ENCODE measurements at places on chromosomes 6 and 20.
A peak's percentile ranks its signal among the peaks of the same experiment; 100 is the strongest.

- no peak for DNase-seq
These were observed 109.9 kb downstream of the CD2AP start for GRCh38 chr6:47587493-47587892.

DNA sequence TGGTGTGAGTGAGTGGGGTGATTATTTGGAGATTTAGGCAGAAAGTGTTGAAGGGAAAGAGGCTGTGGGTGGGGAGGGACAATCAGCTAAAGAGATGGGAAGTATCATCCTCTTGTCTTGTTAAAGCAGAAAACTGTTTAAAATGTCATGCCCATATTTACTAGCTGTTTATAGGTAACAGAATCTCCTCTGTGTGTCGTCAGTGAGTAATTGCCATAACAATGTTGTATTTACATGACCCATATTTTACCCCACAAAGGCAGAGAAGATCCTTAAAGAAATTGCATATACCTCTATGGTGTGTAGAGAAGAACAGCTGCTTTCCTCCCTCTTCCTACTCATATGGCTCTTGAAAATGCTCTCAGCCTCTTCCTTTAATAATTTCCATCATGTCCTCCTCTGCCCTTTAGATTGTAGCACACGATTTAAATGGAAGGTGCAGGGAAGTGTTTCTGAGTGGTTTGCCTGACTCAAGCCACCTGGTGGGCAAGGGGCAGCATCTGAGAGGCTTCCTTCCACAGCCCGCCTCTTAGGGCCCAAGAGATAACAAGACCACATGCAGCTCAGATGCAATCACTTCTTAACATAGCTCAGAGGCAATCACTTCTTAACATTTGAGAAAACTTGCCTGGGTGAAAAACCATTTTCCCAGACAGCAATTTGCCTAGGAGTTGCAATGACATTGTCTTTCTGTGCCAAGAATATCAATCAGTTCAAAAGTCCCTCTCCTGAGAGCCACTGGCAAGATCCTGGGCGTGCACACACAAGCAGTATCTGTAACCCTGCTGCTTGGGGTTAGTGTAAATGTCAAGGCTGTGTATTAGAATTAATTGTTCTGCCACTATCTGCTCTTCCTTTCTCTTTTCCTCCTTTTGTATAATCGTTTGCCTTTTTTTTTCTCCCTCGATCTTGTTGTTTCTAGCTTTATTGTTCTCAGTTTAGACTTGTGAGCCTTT is 44.1 kb upstream of the EDN1 start:
- no peak for DNase-seq

GRCh38 chr20:884983-885952 is 30.9 kb downstream of the ANGPT4 start:
- DNase-seq = no peak

GRCh38 chr20:43539975-43540672 is 18.7 kb upstream of the SGK2 start:
- no peak for DNase-seq

- DNase-seq = no peak
These were observed 6.0 kb upstream of the AGPAT4 start for GRCh38 chr6:161279677-161280415.

DNA sequence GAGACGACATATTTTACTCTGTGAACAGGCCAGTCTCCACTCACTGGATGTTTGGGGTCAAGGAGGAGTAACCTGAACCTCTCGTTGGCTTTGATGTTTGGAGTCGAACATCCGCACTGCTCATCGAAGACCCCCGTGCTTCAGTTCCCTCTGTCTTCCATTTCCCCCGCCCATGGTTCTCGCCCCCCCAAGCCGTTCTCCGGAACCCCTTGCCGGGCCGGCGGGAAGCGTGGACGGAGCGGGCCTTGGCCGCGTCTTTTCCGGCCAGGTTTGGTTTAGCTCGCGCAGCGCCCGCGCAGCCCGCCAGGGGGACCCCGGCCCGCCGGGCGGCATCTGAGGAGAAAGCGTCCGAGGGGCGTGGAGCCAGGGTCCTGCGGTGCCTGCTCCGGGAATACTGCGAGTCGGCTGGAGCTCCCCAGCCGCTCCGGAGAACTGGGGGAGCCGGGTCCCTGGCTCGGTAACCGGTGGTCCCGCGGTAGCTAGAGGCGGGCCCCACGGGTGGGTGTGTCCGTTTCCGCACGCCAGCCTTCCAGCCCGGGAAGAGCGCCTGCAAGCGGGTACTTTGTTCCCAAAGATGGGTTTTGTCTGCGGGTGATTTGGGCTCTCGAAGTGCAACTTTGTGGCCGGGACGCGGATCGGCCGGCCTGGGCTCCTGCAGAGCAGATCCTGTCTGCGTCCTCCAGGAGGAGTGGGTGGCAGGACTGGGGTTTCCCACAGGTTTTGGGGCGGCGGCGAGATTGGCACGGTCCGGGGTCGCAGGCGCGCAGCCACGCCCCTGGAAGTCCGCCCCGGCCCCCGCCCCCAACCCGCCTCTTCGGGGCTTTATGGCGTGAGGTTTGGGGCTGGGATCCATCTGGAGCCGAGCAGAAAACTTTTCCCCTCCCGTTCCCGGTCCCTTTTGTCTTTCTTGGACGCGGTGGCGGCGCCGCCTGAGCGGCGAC is at the start of gene TMEM200A:
TMEM200A (plus strand) TSS at position 852 of the 941 bp plus-strand sequence. CDS start 74,406 bp downstream, outside the sequence.
- no peak for DNase-seq

- no peak for DNase-seq
These were observed 1.9 kb downstream of the KATNA1 start for GRCh38 chr6:149646599-149646998.

GRCh38 chr6:110357298-110357663 is 868 bp downstream of the METTL24 start:
- DNase-seq = no peak

- no peak for DNase-seq
These were observed 851.3 kb downstream of the TFAP2A start for GRCh38 chr6:9563568-9563967.

DNA sequence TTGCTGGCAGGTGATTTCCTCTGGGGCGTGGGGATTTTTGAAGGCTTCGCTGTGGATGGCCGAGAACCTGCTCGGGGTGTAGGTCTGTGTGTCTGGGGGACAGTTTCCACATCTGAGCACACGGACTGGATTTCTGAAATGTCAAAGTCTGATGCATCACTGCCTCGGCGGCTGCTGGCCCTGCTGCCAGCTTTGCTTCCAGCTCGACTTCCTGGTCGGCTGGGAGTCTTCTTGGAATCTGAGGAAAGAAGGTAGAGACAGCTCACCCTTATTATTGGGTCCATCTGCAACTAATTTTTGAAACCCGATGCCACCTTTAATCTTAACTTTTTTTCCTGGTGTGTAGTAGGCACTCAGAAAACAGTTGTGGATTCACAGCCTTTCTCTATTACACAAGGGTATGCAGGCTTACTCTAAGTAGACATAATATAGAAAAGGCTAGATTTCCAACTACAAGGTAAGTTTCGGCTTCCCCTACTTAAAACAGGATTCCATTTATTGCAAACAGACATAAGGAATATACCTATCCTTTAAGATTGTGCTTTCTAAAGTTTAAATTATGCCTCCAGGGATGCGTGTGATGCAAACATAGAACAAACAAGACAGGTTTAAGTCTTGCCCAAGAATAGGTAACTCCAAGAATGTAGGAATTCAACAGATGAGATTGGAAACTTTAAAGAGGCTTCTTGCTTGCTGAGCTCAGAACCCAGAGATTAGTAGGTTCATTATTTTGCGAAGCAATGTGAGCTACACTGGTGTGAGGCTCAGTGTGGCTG is 183.5 kb downstream of the DST start:
- DNase-seq = no peak

DNA sequence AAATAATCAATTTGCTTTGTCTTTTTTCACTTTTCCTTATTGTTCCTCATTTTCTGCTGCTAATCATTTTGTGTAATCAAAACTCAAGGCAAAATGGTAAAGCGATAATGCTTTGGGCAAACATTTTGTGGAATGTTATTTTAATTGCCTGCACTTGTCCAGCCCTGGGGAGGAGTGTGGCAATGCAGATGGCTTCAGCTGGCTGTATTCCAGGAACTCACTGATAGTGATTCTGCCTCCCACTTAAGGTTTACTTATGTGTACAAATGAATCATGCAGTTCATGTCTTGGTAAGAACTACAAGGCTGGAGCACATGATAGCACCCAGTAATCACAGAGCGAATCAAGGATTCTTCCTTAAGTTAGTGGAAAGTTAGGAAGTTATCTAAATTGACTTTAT is 107.8 kb downstream of the COL19A1 start:
- DNase-seq = peak; percentile 49

DNA sequence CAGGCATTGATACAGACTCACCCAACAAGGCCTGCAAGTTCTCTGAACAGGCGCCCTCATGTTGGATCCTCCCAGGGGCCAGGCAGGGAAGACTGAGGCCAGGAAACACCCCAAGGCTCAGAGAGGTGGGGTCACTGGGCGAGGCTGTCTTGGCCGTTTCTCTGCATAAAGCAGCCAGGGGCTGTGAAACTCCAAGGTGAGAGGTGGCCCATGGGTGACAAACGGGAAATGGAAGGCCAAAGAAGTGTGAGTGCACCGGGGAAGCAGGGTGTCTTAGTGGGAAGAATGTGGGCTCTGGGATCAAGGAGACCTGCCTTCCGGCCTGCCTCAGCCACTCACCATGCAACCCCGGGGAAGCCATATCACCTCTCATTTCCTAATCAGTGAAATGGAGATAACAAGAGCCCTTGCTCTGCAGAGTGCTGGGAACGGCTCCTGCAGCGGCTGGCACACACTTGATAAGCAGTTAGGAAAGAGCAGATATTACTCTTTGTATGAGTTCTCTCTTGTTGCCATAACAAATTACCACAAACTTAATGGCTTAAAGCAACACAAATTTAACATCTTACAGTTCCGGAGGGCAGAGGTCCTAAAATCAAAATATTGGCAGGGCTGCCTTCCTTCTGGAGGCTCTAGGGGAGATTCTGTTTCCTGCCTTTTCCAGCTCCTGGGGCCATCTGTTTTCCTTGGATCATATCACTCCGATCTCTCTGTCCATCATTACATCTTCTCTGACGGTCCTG is 168.6 kb downstream of the NFATC2 start:
- DNase-seq = no peak

DNA sequence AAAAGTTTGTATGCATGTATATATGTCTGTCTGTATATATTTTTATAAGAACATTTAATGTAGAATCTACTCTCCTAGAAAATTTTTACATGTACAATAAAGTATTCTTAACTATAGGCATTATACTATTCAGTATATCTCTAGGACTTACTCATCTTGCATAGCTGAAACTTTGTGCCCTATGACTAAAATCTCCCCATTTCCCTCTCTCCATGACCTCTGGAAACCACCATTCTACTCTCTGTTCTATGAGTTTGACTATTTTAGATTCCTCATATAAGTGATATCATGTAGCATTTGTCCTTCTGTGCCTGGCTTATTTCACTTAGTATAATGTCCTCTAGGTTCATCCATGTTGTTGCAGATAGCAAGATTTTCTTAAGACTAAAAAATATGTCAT is 205.1 kb upstream of the SMLR1 start:
- DNase-seq = no peak

GRCh38 chr6:47646689-47647088 is 51.7 kb upstream of the ADGRF4 start:
- no peak for DNase-seq

GRCh38 chr6:158266131-158266530 is 46.1 kb upstream of the TULP4 start:
- no peak for DNase-seq

DNA sequence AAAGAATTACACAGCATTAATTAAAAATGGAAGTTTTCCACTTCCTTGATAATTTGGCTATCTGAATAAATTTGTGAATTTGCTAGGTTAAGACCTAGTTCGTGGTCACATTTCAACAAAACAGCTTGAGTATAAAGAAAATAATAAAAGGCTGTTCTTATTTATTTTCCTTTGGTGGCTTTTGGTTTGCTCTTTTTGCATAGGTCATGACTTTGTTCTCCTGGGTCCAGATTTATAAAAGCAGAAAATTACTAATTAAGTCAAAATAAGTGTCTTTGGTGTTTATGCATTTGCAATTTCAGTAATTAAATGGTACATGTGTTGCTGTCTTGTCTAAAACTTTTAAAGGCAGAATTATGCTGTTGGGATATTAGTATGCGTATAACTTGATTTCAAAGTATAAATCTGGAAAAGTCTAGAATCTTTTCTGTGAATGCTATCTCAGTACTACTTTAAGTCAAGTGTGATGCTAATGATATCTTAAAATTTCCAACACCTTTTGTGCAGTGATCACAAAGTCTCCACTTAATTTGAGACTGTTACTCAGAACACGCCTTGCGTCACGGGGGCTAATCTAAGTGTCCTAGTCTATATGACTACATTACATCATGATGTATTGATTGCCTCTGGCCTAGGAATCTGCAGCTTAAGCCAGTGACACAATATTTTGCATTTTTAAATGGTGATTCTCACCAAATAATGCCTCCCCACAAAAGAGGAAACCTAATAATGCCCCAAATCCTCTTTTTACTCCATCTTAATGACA is 41.0 kb downstream of the GNAS start:
- DNase-seq = no peak

DNA sequence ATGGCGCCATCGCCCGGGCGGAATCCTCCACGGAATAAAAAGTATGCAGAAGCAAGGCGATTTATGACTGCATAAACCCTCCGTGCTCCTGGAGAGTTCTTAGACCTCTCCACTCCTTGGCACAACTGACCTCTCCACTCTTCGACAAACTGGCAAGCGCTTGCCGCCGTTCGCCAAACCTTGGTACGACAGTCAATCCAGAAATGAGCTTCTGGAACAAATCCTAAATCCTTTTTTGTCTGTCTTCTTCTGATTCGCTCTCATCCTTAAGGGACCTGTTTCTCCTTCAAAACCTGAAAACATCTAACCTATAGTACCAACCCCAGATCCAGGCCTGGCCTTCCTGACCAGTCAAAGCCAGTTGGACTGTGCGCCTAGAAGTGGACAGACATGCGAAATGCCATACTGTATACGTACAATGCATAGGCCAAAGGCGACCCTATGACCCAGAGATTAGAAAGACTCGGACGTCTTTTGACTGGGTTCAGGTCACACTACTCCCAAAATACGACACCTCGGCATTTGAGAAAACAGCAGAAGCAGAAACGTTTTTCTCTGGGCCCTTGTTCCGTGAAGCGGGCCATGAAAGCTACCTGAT is 59.4 kb downstream of the TRIM27 start:
- no peak for DNase-seq

DNA sequence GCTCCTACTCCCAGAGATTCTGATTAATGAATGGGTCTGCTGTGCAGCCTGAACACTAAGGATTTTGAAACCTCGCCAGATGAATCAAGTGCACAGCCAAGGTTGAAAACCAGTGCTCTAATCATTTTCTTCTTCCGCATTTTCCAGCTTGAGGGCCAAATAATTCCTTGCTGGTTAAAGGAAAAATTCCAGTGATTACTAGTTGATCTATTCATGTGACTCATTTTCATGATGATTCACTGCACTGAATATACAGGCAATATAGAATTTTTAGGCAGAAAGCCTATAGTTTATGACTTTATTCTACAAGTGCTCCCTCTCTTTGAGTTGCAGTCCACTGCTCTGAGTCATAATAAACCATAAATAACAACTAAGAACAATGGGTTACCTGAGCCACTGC is 80.6 kb upstream of the PROKR2 start:
- no peak for DNase-seq
